ENCODE measurements at places on chromosomes 2 and 18. TPM values are rescaled to one million over a fixed set of nuclear protein-coding genes. Genes with fewer than 3 reads are reported as not detected.

GRCh38 chr2:134301099-134301927, 47.4 kb downstream of the MGAT5 start:
- no peak for DNase-seq

Gene IGFBP5
- total RNA-seq = 162 TPM

- DNase-seq = no peak
Measured at GRCh38 chr2:70738159-70738558, 29.8 kb downstream of the ADD2 start.

Gene CFAP65
- total RNA-seq = not detected

Gene ABCA12
- total RNA-seq = 0.68 TPM

All from prostate gland (tissue), 2 donors.